Activated T-cell treated with anti-CD3 and anti-CD28 coated beads, Interleukin-2, amount 50 U/mL, for 72 hours (primary cell): ENCODE measurements at places on chromosomes 12 and 14. TPM values are rescaled to one million over a fixed set of nuclear protein-coding genes. Genes with fewer than 3 reads are reported as not detected.

The CLEC1A gene
- total RNA-seq: not detected

The ZNF10 gene
- total RNA-seq: 14.2 TPM

The DHRS1 gene
- 28.5 TPM for total RNA-seq

The LRRK2 gene
- not detected for total RNA-seq

The PTGER2 gene
- 9.6 TPM for total RNA-seq

DNA sequence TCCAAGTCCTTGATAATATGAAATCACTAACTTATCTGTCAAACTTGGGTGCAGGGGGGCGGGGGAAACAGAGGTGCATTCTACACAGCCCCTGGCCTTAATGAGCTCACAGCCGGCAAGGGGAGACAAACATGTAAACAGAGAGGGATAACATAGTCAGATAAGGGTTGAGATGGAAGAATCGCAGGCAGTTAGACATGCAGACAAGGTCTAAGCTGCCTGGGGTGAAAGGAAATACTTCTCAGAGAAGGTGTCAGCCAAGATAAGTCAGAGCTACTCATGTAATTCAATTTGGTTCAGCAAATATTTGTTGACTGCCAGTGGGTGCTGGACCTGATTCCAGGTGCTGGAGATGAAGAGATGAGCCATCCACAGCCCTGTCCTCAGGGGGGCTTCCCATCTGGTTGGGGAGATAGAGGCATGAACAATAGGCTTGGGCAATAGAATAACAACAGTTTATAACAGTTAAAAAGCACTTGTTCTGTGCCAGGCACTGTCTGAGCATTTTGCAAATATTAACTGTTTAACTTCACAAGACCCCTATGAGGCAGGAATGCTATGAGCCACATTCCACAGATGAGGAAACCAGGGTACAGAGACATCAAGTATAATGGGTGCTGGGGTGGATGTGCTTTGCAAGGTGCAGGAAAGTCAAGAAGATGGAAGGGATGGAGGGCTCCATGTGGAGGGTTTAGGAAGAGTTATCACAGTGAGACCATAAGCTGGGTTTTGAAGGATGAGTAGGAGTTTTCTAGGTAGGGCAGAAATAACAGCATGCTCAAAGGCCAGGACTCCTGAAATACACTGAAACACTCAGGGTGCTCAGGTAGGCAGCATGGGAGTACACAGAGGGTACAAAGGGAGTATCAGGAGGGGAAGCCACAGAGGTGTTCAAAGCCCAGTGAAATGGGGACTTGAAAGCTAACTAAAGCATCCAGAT lies 79.0 kb downstream of the WSCD2 start:
- DNase-seq: no peak

GRCh38 chr12:104855599-104855998 lies 102.5 kb downstream of the SLC41A2 start:
- no peak for DNase-seq

DNA sequence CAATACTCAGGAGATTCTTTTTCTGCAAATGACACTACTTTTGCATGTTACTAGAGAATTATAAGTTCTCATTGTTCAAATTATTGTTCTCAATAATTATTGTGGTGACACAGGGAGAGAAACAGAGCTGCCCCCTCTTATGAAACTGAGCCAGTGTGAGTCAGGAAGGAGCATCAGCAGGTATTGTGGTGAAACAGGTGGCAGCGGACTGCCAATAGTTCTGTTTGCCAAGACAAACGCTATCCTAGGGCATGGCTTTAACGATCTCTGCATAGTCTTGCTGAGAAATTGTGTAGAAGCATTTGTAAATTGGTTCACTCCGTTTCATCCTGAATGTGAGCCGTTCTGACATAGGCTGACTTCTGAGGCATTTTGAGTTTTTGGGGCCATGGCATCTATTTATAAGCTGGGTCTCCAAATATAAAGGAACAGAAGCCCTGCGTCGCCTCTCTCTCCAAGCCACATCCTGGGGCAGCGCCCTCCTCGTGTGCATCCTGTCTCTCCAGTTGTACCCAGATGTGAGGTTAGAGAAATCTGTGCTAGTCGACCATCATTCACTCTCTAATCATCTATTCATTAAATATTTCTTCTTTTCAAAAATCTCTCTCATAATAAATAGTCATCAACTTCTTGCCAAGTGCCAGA lies 15.8 kb upstream of the PPP4R4 start:
- DNase-seq: no peak

- DNase-seq: no peak
These were observed 122.1 kb downstream of the TTLL5 start for GRCh38 chr14:75783184-75783583.

DNA sequence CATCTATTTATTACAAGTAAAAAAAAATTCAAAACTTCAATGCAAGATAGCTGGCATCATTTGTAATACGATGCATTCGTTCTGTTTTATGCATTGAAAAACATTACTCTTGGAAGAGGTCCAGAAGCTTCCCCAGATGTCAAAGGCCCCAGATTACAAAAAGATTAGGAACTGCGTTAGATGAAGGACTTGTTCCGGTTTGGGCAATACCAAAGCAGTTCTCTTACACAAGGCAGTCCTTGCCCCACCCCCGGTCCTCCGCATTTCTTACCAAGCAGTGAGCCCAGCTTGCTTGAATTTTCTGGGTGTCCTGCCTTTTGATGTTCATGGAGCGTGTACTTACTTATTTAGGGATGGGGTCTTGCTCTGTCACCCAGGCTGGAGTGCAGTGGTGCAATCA lies 4.8 kb upstream of the HVCN1 start:
- DNase-seq: no peak

DNA sequence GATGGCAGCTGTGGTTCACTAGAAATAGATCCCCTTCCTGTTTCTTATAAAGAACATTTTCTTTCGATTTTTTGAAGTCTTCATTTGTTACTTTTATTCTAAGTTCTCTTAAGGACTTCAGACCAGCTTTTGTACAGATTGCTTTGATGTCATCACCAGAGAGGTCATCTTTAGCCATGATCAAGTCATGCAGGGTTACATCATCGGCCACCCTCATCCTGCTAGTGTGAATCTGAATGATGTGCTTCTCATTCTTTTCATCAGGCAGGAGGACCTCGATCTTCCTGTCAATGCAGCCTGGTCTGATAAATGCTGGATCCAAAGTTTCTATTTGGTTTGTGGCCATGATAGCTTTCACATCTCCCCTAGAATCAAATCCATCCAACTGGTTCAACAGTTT lies 706.7 kb downstream of the RERGL start:
- DNase-seq: no peak

GRCh38 chr14:74261288-74261687 lies 22.0 kb downstream of the VSX2 start:
- no peak for DNase-seq

- no peak for DNase-seq
These were observed 7.6 kb downstream of the AJUBA start for GRCh38 chr14:22974530-22975313.

GRCh38 chr12:124279315-124279714 lies 15.6 kb upstream of the RFLNA start:
- DNase-seq: no peak

DNA sequence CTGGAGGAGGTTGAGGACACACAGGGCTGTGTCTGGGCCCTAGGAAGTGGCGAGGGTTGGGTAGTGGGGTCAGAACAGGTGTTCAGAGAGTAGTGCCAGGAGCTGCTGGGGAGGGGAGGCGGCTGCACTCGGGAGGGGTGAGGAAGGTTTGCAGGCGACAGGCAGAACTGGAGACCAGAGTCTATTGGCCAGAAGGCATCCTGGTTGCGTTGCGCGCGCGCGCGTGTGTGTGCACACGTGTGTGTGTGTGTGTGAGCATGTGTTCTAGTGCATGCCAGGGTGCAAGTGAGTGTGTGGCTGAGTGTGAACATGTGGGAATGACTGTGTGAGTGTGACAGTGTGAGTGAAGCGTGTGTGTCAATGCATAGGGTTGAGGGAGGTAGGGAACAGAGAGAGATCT lies 86.4 kb downstream of the CCDC92 start:
- no peak for DNase-seq

DNA sequence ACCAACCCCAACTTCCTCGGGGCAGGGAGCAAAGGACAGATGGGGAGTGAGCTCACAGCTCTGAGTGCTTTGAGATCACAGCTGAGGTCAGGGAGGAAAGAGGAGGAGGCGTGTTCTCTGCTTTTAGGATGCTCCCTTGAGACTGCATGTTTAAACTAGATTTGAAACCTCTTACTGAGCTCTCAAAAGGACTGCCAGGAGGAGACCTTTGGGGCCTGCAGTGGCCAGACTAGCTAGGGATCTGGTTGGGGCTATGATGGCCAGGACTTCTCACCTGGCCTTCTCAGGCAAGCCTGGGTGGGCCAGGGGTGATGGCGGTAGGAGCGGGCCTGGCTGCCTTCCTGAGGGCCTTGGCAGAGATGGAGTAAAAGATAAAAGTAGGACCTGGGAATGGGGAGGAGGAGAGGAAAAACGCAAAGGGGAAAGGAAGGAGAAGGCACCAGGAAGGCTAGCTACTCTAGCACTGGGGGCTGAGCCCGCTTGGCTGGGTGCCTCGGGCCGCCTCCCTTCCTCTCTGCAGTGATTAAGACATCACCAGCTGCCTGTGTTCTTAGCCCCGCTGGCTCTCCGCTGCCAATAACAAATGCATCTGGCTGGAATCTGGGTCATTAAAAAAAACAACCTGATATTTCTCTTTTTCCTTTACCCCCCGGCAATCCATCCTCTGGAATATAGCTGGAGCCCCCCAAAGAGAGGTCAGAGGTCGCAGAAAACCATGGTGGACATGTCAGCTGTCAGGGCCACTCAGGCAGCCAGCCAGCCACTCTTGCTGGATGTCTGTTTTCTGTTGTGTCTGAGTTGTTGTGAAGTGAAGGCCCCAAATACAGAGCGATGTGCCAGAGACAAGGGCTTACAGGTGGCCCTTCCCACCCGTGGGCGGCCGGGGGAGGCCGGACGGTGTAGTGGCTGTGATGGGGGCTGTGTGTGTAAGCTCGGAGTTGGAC lies 141.3 kb downstream of the TSPAN9 start:
- no peak for DNase-seq

DNA sequence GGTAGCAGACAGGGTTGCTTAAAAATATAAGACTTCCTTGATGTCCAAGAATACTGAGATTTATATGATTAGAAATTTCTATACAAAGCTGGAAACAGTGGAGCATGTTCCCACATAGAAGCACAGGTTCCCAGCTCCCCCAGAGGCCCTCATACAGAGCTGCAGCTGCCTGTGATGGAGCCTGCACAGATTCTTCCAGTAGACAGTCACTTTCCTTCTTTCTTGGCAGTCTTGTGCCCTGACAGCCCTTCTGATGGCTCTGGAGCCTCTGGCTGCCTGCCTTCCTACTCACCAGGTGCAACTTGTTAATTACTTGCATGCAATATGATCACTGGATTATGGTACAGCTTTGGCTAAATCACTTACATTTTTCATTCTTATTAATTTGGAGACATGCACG lies 44.4 kb downstream of the BICD1 start:
- no peak for DNase-seq

GRCh38 chr12:5268424-5269210 lies 163.3 kb upstream of the NTF3 start:
- DNase-seq: no peak

DNA sequence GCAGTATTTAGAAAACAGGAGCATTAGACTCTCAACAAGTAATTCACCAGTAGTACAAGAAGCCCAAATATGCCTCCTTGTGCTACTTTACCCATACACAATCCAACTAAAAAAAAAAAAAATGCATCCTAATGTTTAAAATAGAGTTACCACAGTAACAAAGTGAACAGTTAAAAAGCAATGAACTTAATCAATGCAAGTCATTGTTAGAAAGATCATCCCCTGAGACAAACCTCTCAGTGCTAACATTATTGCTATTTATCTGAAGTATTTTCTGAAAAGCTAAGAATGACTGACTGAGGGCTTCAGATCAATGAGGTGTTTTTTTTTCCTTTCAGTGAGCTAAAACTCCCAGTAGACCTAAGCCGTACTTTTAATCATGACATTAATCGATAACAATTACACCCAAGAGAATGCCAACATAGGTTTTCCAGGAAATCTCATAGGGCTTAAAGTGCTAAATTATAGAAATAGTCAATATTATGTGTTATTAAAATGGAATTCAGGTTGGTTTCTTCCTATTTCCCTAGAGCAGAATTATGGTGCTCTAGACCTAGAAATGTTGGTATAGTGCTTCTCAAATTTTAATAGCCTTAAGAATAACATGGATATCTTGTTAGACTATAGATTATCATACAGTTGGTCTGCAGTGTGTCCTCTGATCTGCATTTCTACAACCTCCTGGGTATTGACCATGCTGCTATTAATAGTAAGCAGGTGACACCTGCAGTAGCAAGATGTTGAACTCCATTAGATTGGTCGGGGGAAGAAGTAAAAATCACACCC lies 123.0 kb downstream of the PRKD1 start:
- no peak for DNase-seq

- DNase-seq: no peak
These were observed 6.6 kb downstream of the CLEC1B start for GRCh38 chr12:9992296-9992695.

DNA sequence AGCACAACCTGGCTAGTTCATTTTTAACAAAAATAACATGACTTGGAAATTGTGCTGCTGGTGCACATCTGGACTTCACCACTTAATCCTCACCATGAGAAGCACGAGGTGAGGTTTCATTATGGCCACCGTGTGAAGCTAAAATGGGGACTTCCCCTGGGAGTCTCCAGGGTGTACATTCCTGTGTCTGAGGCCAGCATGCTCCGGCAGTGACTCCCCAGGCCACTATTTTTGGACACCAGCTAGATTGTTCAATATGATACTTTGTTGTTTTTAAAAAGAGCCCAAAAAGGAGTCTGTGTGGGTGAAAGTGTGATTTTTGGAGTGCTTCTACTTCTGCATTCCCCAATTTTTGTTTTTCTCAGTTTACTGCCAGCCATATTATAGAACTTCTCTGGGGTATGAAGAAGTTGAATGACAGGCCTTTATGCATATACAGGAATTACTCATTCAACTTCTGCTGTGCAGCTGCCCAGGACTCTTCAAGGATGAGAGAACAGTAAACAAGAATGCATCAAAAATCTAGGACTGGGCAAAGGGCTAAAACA lies 16.9 kb upstream of the AICDA start:
- no peak for DNase-seq

DNA sequence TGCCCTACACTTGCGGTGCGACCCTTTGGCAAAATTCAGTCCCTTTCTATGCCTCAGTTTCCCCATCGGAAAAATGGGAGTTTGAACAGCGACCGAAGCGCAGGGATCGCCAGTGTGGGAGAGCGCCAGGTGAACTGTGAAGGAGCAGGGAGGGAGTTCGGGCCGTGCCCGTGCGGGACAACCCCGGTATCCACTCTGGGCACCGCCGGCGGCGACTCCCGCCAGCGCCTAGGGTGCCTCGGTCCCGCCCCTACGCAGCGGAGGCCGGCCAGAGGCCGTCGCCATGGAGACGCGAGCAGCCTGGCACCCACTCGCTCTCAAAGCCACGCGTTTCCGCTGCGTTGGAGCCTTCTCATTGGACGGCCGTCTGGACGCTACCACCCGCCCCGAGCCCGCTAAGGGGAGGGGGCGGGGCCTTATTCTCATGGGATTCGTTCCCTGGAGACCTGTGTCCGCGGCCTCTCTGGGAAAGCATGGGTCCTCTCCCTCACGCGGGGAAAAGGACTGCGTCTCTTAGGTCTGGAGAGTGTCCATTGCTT lies 729 bp upstream of the MLEC start:
- DNase-seq: peak; percentile 98

GRCh38 chr12:114430306-114430705 lies 24.4 kb upstream of the TBX5 start:
- no peak for DNase-seq
